ENCODE measurements at places on chromosomes 7 and 10.

DNA sequence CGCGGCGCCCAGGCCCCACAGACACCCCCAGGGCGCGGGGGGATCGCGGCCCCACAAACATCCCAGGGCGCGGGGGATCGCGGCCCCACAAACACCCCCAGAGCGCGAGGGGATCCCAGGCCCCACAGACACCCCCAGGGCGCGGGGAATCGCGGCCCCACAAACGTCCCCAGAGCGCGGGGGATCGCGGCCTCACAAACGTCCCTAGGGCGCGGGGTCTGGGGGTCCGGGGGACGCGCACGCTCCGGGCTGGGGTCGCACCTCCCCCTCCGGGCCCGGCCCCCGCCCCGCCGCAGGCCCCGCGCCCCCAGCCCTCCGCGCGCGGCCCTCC lies 382 bp downstream of the DIP2C start:
- no peak for DNase-seq

- DNase-seq, result no peak
Observed at GRCh38 chr7:146319629-146320028, 203.0 kb downstream of the CNTNAP2 start.

DNA sequence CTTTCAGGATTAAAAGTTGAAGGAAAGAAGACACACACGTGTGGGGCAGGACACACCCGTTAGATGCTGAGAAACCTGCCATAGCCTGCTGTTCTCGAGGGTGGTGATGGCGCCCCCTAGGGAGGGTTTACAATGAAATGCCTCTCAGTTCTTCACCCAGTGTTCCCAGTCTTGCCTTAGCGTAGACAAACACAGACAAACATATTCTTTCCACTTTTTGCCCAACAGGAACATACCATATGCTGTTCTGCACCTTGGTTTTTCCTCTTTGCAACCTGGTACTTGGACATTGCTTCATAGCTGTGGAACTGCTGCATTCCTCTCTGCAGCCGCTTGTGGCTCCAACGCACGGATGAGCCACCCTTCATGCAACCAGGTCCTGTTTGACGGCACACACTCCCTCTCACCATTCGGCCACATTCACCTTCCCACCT lies 23.3 kb upstream of the HSPA12A start:
- no peak for DNase-seq

- no peak for DNase-seq
Observed at GRCh38 chr7:103766660-103767059, 222.8 kb downstream of the RELN start.

- DNase-seq, result no peak
Observed at GRCh38 chr10:77899690-77900089, 26.9 kb downstream of the DLG5 start.

- DNase-seq, result no peak
Observed at GRCh38 chr10:47179291-47179647, 120.7 kb upstream of the GDF10 start.
